ENCODE measurements at places on chromosomes 11 and 22.

GRCh38 chr11:129578006-129578405 is 202.4 kb downstream of the BARX2 start:
- DNase-seq, result no peak

GRCh38 chr11:116986521-116987105 is 111.6 kb downstream of the SIK3 start:
- no peak for DNase-seq

DNA sequence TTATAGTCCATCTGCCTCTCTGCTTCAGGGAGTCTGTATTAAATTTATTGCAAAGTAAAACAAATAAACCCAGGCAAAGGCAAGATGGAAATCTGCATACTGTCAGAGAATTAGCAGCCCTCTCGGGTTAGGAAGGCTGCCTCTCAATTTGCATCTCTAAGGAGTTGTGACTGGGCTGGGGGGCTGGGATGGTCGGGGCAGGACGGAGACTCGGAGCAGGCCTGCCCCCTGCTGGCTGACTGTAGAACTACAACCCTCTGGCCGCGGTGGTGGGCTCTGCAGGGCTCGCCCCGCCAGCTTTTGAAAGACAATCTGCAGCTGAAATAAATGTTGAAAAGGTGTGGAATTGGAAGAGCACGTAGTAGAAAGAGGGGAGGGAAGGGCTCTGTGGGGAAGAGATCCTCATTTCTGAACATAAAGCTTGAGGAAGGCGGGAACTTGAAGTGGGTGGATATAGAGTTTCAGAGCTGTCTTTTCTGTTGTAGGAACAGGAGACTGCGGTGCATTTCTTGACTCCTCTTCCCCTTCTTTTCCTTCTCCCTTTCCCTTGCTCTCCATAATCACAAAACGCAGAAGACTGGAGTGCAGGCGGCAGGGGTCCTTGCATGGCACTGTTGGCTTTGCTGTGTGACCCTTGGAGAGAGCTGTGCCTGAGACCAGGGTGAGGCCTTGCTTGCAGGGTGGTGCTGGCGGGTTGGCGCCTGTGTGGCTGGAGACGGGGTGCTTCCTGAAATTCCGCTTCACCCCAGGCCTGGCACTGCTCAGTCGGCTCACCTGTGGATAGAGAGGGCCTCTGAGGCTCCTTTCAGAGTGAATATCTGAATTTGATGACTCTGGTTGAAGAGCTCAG is 22.6 kb upstream of the PKNOX2 start:
- DNase-seq, result peak; percentile 75

GRCh38 chr11:47533690-47534151 is 19.2 kb downstream of the CELF1 start:
- no peak for DNase-seq
